Activated CD4-positive, alpha-beta T cell treated with anti-CD3 and anti-CD28 coated beads, Interleukin-2, amount 10 ng/mL, durations not matched to agents 7 days and 5 days (primary cell): ENCODE measurements at places on chromosomes 12 and 14. TPM values are rescaled to one million over a fixed set of nuclear protein-coding genes. Genes with fewer than 3 reads are reported as not detected.

GRCh38 chr12:32305163-32305562 is 94.2 kb upstream of the FGD4 start:
- H3K27me3 ChIP-seq, result no peaks in the 10 kb centered on the region
- peak; percentile 26 for DNase-seq
- H3K27ac ChIP-seq, result no peak overlapping the region

- DNase-seq, result no peak
- H3K27ac ChIP-seq, result no peak overlapping the region
- H3K4me3 ChIP-seq, result no peak overlapping the region
- H3K36me3 ChIP-seq, result peaks cover 33% of the 10 kb centered on the region
- peaks cover 25% of the 10 kb centered on the region for H3K4me1 ChIP-seq
- H3K27me3 ChIP-seq, result no peaks in the 10 kb centered on the region
Observed at GRCh38 chr14:89540830-89541470, 123.9 kb upstream of the FOXN3 start.

- peaks cover 29% of the 10 kb centered on the region for H3K4me1 ChIP-seq
- DNase-seq, result no peak
Observed at GRCh38 chr12:6215932-6216494, 15.8 kb downstream of the CD9 start.

Gene MYO1A
- 2.9 TPM for total RNA-seq

DNA sequence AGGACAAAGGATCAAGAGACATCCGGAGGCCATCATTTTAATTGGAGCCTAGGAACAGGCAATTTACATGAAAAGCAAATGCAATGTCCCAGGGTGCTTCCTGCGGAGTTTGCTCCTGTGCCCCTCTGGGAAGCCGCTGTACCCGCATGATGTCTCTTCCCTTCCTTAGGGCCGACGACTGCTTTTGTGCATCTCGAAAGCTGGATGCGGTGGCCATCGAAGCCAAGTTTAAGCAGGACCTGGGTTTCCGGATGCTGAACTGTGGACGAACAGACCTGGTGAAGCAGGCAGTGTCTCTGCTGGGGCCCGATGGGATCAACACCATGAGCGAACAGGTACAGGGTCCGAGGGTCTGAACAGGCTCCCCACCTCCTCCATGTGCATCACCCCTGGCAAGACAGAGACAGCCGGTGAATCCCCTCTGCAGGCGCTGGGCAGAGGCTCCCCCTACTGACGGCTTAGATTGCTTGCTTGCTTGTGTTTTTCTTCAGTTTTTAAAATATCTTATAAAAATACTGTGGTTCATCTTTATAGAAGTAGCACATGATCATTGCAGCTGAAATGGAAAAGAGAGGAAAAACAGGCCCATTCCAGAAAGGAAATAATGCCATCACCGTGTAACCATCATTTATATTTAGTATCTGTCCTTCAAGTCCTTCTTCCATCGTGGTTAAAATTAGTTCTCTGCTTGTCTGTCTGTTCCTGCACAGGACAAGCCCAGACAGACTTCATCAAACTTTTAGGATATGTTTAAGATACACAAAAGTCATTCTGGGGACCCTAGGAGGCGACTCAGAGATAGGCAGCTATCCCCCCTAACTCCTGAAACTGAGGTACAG is 75.4 kb upstream of the PWP1 start:
- peaks cover 1% of the 10 kb centered on the region for H3K4me1 ChIP-seq
- no peak overlapping the region for H3K27ac ChIP-seq
- H3K36me3 ChIP-seq, result peaks cover 3% of the 10 kb centered on the region
- peak; percentile 27 for DNase-seq
- H3K4me3 ChIP-seq, result no peak overlapping the region

- no peaks in the 10 kb centered on the region for H3K27me3 ChIP-seq
- no peak overlapping the region for H3K27ac ChIP-seq
- no peaks in the 10 kb centered on the region for H3K36me3 ChIP-seq
- no peak overlapping the region for H3K4me3 ChIP-seq
- no peak for DNase-seq
Observed at GRCh38 chr12:44223736-44224135, 387.9 kb downstream of the TMEM117 start.

DNA sequence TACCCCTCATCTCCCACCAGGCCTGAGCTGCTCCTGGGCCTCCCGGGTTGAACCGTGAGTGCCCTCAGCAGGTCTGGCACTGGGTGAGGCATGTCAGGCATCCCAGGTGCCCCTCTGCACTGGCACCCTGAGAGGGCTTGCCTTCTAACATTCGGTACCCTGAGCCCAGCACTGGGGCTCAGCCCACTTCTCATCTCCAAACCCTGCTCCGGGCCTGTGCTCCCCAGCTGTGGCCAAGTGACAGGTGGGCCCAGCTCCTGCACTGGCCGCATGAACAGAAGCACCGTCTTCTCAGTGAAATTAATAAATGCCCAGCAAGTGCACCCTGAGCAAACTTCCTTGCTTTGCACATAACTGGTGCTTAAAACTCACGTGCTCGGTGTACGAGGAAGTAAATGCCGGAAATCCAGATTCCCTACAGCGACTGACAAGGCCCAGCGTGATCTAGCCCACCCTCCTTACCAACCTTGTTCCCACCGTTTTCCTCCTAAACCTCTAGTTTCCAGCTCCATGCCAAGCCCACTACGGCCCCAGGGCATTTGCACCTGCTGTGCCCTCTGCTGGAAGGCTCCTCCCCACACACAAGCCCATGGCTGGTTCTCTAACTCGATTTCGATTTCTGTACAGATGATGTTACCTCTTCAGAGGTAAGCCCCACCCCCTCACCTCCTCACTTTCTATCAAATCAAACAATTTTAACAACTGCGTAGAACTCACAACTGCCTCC is 115.2 kb upstream of the NCOR2 start:
- peaks cover 2% of the 10 kb centered on the region for H3K27me3 ChIP-seq
- H3K36me3 ChIP-seq, result peaks cover 2% of the 10 kb centered on the region
- peaks cover 24% of the 10 kb centered on the region for H3K4me1 ChIP-seq
- no peak overlapping the region for H3K4me3 ChIP-seq
- DNase-seq, result no peak

GRCh38 chr14:100122481-100123223 is 36.8 kb downstream of the DEGS2 start:
- H3K4me3 ChIP-seq, result no peak overlapping the region
- H3K27ac ChIP-seq, result peak overlapping the region; percentile 10
- peaks cover 61% of the 10 kb centered on the region for H3K36me3 ChIP-seq
- no peak for DNase-seq
- H3K4me1 ChIP-seq, result peaks cover 10% of the 10 kb centered on the region

Gene POTEG
- not detected for total RNA-seq

DNA sequence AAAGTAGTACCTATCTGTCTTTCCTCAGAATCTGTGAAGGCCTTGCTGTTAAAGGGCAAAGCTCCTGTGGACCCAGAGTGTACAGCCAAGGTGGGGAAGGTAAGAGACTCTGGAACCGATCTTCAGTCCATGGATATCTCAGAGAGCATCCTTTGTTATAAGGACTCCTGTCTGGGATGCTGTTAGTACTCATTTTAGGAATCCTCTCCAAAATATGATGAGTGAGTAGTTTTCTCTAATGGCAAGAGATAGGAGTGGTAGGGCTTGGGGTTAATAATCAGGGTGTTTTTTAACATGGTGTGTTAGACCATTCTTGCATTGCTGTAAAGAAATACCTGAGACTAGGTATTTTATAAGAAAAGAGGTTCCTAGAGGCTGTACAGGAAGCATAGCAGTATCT is 1.9 kb downstream of the PARP2 start:
- no peak overlapping the region for H3K4me3 ChIP-seq
- H3K4me1 ChIP-seq, result peaks cover 28% of the 10 kb centered on the region
- H3K27me3 ChIP-seq, result no peaks in the 10 kb centered on the region

DNA sequence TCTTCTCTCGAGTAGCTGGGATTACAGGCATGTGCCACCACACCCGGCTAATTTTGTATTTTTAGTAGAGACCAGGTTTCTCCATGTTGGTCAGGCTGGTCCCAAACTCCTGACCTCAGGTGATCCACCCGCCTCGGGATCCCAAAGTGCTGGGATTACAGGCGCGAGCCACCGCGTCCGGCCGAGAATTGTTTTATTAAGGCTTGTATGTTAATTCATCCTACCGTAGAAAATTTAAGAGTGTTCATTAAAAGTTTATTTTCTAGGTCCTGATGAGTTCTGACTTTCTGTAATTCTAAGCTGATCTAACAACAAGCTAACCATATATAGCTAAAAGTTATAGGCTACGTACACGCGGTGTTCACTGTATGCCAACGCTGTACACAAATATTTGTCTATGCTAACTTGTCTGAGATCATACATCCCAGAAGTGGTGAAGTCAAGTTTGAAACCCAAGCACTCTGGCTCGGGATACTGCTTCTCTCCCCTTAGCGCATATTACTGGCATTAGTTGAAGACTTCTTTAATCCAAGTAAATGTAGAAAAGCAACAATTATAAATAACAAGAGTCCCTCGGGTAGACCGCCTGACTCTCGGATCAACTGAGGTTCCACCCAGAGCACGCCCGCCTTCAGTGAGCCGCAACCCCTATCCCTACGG is 570 bp upstream of the MRPS35 start:
- peaks cover 9% of the 10 kb centered on the region for H3K36me3 ChIP-seq
- DNase-seq, result peak; percentile 17
- peaks cover 19% of the 10 kb centered on the region for H3K27me3 ChIP-seq
- H3K4me1 ChIP-seq, result peaks cover 28% of the 10 kb centered on the region

GRCh38 chr14:102196039-102196901 is 56.6 kb downstream of the WDR20 start:
- DNase-seq, result no peak
- no peak overlapping the region for H3K4me3 ChIP-seq
- H3K27ac ChIP-seq, result no peak overlapping the region

DNA sequence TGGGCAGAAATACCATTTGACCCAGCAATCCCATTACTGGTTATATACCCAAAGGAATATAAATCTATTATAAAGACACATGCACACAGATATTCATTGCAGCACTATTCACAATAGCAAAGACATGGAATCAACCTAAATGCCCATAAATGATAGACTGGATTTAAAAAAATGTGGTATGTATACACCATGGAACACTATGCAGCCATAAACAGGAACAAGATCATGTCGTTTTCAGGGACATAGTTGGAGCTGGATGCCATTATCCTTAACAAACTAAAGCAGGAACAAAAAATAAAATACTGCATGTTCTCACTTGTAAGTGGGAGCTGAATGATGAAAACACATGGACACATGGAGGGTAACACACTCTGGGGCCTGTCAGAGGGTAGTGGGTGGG is 335.6 kb downstream of the BTG1 start:
- no peak overlapping the region for H3K27ac ChIP-seq
- no peak for DNase-seq
- H3K27me3 ChIP-seq, result no peaks in the 10 kb centered on the region
- peaks cover 23% of the 10 kb centered on the region for H3K36me3 ChIP-seq
- peaks cover 11% of the 10 kb centered on the region for H3K4me1 ChIP-seq

- H3K27me3 ChIP-seq, result no peaks in the 10 kb centered on the region
- no peak for DNase-seq
- peak overlapping the region; percentile 66 for H3K27ac ChIP-seq
- peaks cover 15% of the 10 kb centered on the region for H3K36me3 ChIP-seq
- H3K4me1 ChIP-seq, result peaks cover 83% of the 10 kb centered on the region
- H3K4me3 ChIP-seq, result no peak overlapping the region
Observed at GRCh38 chr14:69696204-69696527, 70.8 kb upstream of the SRSF5 start.

Gene IL31
- not detected for total RNA-seq

DNA sequence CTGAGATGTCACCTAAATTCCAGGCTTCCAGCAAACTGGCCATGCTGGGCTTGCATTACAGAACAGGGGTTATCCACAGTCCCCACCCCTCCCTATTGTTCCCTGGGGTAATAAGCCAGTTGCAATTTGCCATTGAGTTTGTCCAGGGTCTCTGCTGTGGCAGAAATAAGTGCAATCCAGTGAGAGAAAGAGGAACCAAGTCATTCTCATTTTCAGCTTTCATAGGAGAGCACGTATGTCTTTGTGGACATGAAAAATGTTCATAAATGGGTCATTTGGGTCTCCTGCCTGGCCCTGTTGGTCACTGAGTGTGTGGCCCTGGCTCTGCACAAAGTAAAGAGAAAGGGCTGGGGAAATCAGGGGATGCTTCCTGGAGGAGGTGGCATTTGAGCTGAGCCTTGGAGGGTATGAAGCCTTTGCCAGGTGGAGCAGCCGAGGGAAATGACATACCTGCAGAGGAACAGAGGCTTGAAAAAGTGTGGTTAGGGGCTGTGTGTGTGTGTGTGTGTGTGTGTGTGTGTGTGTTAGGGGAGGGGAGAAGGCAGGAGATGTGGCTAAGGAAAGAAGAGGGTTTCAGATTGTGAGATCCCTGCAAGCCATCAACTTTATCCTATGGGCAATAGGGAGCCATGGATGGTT is 29.3 kb downstream of the CMKLR1 start:
- no peaks in the 10 kb centered on the region for H3K36me3 ChIP-seq
- H3K4me3 ChIP-seq, result no peak overlapping the region
- H3K27ac ChIP-seq, result peak overlapping the region; percentile 73
- DNase-seq, result no peak
- H3K4me1 ChIP-seq, result peaks cover 55% of the 10 kb centered on the region
- peaks cover 3% of the 10 kb centered on the region for H3K27me3 ChIP-seq

DNA sequence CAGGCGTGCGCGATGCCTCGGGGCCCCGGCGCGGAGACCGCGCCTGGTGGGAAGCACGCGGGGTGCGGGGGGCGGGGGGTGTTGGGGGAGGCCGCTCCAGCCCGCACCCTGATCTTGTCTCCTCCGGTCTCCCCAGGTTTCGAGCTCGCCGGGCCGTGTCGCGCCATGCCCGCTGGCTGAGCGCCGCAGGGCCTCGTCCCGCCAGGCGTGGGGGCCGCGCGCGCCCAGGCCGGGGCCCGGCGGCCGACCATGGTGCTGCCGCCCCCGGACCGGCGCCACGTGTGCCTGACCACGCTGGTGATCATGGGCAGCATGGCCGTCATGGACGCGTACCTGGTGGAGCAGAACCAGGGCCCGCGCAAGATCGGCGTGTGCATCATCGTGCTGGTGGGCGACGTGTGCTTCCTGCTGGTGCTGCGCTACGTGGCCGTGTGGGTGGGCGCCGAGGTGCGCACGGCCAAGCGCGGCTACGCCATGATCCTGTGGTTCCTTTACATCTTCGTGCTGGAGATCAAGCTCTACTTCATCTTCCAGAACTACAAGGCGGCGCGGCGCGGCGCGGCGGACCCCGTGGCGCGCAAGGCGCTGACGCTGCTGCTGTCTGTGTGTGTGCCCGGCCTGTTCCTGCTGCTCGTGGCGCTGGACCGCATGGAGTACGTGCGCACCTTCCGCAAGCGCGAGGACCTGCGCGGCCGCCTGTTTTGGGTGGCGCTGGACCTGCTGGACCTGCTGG is 2.4 kb downstream of the TMEM121 start:
- H3K36me3 ChIP-seq, result no peaks in the 10 kb centered on the region
- H3K27me3 ChIP-seq, result peaks cover 26% of the 10 kb centered on the region
- H3K4me3 ChIP-seq, result peak overlapping the region; percentile 72
- no peak for DNase-seq

Gene FMNL3
- total RNA-seq, result 38.2 TPM

- H3K27ac ChIP-seq, result no peak overlapping the region
- peaks cover 12% of the 10 kb centered on the region for H3K27me3 ChIP-seq
- no peak overlapping the region for H3K4me3 ChIP-seq
- no peak for DNase-seq
- peaks cover 11% of the 10 kb centered on the region for H3K4me1 ChIP-seq
- peaks cover 2% of the 10 kb centered on the region for H3K36me3 ChIP-seq
Observed at GRCh38 chr12:11920231-11920630, 150.5 kb upstream of the BCL2L14 start.

- H3K27me3 ChIP-seq, result no peaks in the 10 kb centered on the region
- no peak overlapping the region for H3K4me3 ChIP-seq
- no peaks in the 10 kb centered on the region for H3K36me3 ChIP-seq
- no peak for DNase-seq
- H3K4me1 ChIP-seq, result no peaks in the 10 kb centered on the region
Observed at GRCh38 chr14:104731320-104732294, 7.6 kb downstream of the ADSS1 start.

GRCh38 chr12:88993651-88994050 is 358.6 kb downstream of the DUSP6 start:
- no peak overlapping the region for H3K4me3 ChIP-seq
- no peak overlapping the region for H3K27ac ChIP-seq
- H3K27me3 ChIP-seq, result peaks cover 35% of the 10 kb centered on the region
